ENCODE measurements at places on chromosomes 7 and 10.

- no peak for DNase-seq
Observed at GRCh38 chr7:43785420-43785819, 26.9 kb downstream of the BLVRA start.

- DNase-seq, result no peak
Observed at GRCh38 chr10:50531388-50532077, 92.2 kb downstream of the SGMS1 start.

DNA sequence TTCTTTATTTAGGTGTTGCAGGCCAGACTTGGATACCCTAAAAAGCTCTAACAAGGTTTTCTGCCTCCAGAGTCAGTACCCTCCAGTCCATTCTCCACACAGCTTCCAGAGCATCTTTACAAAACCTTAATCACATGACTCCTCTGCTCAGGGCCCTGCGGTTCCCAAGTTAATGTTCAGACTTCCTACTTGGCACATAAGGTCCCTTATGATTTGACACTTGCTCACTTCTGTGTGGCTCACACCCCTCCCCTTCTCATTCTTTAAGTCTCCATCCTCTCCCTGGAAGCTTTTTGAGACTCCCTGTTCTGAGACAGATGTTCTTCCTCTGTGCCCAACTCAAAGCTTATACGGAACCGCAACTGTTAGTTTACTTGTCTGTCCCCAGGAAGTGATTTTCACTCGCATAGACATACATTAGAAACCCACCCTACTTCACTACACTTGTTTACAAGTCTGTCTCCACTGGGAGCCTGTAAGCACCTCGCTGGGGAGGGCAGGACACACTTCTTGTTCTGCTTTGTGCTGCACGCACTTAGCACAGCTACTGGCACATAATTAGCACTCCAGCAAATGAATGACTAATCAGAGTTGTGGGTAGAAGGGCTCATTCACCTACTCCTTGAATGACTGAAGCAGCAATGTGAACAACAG is 154.3 kb upstream of the LAMB4 start:
- DNase-seq, result peak; percentile 60

DNA sequence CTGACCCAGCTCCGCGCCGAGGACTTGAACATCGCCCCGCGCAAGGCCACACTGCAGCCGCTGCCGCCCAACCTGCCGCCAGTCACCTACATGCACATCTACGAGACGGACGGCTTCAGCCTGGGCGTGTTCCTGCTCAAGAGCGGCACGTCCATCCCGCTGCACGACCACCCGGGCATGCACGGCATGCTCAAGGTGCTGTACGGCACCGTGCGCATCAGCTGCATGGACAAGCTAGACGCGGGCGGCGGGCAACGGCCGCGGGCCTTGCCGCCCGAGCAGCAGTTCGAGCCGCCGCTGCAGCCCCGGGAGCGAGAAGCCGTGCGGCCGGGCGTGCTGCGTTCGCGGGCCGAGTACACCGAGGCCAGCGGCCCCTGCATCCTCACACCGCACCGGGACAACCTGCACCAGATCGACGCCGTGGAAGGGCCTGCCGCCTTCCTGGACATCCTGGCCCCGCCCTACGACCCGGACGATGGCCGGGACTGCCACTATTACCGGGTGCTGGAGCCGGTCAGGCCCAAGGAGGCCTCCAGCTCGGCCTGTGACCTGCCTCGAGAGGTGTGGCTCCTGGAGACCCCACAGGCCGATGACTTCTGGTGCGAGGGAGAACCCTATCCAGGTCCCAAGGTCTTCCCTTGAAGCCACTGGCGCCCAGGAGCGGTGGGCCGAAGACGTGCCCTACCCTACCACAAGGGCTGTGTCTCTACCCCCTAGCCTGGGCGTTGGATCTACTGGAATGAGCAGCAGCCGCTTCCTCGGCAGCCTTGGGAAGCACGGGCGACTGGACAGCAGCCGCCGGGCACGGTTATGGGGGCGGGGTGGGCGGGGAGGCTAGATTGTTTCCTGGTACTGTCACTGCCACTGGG is 945 bp downstream of the ADO start:
- DNase-seq, result peak; percentile 22

DNA sequence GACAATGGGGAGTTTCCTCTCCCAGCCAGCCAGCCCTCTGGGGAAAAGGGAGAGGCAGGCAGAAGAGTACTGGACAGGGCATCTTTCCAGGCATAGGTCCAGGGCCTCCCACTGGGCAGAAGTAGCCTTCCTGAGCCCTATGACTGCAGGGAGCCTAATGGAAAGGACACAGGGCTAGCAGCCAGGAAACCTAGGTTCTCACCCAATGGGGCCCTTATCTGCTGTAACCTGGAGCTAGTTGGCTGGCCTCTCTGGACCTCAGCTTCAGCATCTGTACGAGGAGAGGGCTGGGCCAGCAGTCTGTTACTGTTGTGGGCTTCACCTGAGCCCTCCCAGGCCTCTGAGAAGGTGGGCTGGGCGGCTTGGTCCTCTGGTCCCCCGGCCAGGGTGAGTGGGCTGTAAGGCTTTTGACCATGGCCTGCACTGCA is 22.4 kb downstream of the LDB3 start:
- no peak for DNase-seq

- DNase-seq, result peak; percentile 32
Observed at GRCh38 chr7:123795917-123796316, 47.1 kb upstream of the WASL start.

- DNase-seq, result no peak
Observed at GRCh38 chr10:132994185-132994796, 51.9 kb upstream of the CFAP46 start.

DNA sequence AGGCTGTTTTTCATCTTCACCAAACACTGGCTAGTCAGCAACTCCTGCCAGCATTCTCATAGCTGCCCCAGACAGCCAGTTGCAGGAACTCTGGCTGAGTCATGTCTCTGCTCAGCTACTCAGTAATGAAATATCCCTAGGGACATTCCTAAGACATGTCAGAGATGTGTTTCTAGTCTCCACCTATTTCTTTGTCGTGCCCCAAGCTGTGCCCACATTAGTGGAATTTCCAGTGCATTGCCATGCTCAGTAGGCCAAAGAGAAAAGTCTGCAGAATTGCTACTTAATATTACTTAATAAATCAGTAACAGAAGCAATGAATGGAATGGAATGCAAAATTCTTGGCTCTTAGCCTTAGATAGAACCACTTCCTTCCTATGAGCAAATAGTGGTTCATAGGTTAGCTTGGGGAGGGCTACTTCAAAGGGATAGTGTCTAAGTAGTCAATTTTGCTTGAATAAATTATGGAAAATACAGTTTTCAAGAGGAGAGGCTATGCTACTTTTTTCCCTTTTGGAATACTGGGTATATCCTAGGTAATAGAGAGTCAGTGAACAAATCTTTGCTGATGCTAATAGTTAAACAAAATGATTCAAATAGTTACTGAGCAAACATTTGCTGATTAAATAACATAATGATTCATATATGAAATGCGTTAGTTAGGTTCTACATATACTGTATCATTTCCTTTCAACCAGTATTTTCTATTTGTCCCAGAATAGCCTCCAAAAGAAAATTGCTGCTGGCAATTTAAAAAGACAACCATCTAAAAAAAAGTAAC is 23.6 kb upstream of the SEMA3C start:
- peak; percentile 75 for DNase-seq

DNA sequence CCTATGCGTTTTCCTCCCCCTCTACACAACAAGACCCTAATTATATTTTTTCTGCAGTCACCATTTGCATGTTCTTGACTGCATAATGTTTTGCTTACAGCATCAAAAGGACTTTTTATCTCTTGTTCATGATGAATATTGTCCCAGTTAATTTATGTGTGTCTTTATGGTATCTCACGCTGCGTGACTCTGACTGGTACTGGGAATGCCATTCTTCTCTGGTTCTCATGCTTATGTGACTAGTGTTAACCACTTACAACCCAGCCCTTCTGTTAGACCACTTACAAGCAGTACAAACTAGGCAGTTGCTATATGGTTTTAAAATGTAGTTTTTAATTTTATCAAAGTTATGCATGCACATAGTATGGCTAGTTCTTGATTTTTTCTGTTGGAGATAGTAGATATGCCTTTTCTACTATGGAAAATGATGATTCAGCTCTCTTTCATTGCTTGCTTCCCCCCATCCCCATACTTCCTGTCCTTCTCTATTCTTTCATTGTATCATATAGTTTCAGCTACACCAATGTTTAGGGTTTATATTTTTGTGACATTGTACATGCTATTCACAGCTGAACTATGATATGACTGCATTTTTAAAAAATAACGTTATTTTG is 24.9 kb downstream of the BZW2 start:
- no peak for DNase-seq

DNA sequence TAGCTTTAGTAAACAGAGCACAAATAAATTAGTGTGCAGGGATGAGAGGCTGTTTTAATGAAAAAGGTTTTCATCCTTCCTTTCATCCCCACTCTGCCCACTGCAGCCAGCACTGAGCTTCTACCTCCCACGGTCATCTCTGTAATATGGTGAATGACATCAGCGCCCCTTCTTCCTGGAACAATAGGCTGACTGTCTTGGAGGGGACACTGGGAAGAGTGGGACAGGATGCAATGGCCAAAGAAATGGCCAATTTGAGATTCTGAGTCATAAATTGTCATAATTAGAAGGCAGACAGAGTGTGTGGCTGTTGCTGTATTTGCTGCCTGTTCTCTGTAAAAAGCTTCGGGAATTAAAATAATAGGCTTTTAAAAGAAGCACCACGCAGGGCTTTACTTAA is 126.7 kb upstream of the CALN1 start:
- peak; percentile 81 for DNase-seq

Data from NCI-H69 (cell line).